ENCODE measurements at places on chromosomes 1 and 21. TPM values are rescaled to one million over a fixed set of nuclear protein-coding genes. Genes with fewer than 3 reads are reported as not detected.

GRCh38 chr1:226951286-226952117 lies 11.4 kb downstream of the COQ8A start:
- no peaks in the 10 kb centered on the region for H3K27me3 ChIP-seq
- H3K4me1 ChIP-seq, result peaks cover 20% of the 10 kb centered on the region
- DNase-seq, result no peak
- no peak overlapping the region for H3K27ac ChIP-seq
- H3K4me3 ChIP-seq, result no peak overlapping the region

DNA sequence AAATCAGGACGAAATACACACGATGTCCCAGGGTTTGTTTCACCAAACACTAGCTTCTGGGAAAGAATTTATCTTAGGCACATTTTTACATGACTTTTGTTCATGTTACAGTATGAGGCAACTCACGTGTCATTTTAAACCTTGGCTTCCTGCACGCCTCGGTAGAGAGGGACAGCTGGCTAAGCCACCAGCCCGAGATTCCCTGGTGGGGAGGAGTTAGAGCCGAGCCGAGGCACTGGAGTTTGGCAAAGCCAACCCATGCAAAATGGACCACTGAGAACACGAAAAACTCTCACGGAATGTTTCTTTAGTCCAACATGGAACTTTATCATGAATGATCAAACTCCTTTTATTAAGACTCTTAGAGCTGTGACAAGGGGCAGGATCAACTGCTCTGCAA lies 240.0 kb downstream of the DYRK1A start:
- no peak overlapping the region for H3K4me3 ChIP-seq
- H3K36me3 ChIP-seq, result no peaks in the 10 kb centered on the region
- no peaks in the 10 kb centered on the region for H3K27me3 ChIP-seq
- no peaks in the 10 kb centered on the region for H3K4me1 ChIP-seq

DNA sequence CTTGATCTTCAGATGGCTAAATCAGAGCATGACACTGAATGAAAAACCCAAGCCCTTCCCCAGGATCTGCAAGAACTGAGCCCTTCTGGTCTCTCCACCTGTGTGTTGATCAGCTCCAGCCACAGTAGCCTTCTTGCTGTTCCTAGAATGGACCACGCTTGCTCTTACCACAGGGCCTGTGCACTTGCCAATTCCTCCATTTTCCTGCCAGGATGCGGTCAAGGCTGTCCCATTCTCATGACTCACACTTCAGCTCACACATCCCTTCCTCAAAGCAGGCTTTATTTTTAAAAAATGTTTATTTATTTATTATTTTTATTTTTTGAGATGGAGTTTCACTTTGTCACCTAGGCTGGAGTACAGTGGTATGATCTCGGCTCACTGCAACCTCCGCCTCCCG lies 43.6 kb upstream of the GRHL3 start:
- no peaks in the 10 kb centered on the region for H3K36me3 ChIP-seq
- no peak for DNase-seq
- no peak overlapping the region for H3K27ac ChIP-seq
- H3K27me3 ChIP-seq, result no peaks in the 10 kb centered on the region
- no peaks in the 10 kb centered on the region for H3K4me1 ChIP-seq
- no peak overlapping the region for H3K4me3 ChIP-seq

GRCh38 chr1:66916320-66916719 lies 8.3 kb downstream of the DNAI4 start:
- no peak for DNase-seq
- H3K27ac ChIP-seq, result no peak overlapping the region
- H3K4me3 ChIP-seq, result no peak overlapping the region
- H3K27me3 ChIP-seq, result no peaks in the 10 kb centered on the region
- no peaks in the 10 kb centered on the region for H3K4me1 ChIP-seq

DNA sequence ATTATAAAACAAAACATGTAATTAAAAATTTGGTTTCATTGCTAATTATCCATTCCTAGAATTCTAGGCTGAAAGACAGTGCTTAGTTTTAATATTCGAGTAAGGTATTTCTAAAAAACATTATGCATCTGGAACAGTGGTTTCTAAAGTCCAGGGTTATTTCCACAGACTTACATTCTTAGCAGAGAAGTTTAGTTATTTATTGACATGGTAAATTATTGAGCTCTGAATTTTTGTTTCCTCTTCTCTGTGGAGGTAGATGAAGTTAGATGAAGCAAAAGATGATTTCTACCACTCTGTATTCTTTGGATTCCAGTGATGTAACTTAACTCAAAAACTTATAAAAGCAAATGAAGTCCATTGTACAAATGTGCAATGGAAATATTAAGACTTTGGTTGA lies 709.4 kb downstream of the MRPL39 start:
- H3K36me3 ChIP-seq, result no peaks in the 10 kb centered on the region
- no peak overlapping the region for H3K4me3 ChIP-seq
- no peaks in the 10 kb centered on the region for H3K4me1 ChIP-seq
- no peak for DNase-seq

DNA sequence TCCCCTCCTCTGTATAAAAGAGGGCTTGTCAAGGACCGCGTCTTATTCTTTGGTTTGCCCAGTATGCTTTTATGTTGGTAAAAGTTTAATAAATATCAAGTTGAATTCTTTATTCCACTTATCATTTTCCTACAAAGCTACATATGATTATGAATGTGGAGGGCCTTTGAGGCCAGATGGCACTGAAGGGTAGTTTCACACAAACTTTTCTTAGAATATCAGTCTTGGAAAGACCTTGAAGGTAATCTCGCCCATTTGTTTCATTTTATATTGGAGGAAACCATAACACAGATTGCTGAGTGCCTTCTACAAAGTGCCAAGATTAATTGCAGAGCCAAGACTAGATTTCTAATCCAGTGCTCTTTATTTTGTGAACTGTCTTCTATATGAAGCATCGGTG lies 5.8 kb upstream of the FUBP1 start:
- no peaks in the 10 kb centered on the region for H3K4me1 ChIP-seq
- no peak overlapping the region for H3K27ac ChIP-seq
- no peaks in the 10 kb centered on the region for H3K36me3 ChIP-seq
- no peaks in the 10 kb centered on the region for H3K27me3 ChIP-seq
- no peak overlapping the region for H3K4me3 ChIP-seq

DNA sequence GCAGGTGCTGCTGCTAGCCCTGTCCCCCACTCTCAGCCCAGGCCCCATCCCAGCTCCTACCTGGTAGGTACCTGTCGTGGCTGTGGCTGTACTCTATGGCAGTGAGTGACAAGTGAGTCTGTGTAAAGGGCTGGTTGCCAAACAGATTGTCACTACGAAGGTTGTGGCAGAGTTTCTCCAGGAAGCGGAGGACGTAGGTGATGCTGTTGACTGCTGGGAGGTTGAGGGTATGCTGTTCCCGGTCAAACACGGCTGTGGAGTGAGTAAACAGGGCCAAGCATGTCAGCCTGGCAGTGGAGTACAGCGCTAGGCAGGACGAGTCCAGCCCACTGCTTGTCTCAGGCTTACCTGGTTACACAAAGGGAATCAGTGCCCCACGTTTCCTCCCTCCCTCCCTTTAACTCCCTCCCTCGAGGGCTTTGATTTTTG lies 24.8 kb upstream of the SLFNL1 start:
- H3K36me3 ChIP-seq, result no peaks in the 10 kb centered on the region
- no peaks in the 10 kb centered on the region for H3K27me3 ChIP-seq
- peak overlapping the region; percentile 63 for H3K27ac ChIP-seq
- no peaks in the 10 kb centered on the region for H3K4me1 ChIP-seq

GRCh38 chr1:223492044-223492443 lies 98.8 kb downstream of the CCDC185 start:
- no peaks in the 10 kb centered on the region for H3K36me3 ChIP-seq
- no peak overlapping the region for H3K27ac ChIP-seq

DNA sequence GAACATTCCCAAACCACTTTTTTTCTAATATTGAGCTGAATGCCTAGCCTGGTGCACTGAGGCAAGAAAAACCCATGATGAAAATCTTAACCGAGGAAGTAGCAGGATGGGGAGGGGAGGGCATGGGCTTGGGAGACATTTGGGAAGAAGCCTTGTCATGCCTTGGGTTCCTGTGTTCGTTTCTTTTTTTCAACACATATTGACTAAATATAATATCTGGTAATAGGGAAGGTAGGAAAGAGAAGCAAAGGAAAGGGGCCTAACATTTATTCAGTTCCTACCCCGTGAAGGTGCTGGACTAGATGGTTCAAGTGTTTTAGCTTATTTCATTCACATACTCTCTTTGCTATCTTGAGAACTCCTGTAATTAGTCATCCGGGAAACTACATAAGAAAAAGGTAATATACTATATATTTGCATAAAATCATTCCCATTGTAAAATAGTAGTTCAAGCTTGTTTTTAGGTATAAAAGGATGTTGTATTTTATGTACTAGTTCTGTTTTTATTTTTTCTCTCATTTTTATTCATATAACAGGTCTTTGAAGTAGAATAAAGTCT lies 62.1 kb downstream of the ST3GAL3 start:
- no peak for DNase-seq
- H3K27ac ChIP-seq, result no peak overlapping the region
- no peaks in the 10 kb centered on the region for H3K36me3 ChIP-seq
- H3K27me3 ChIP-seq, result no peaks in the 10 kb centered on the region
- H3K4me1 ChIP-seq, result no peaks in the 10 kb centered on the region
- no peak overlapping the region for H3K4me3 ChIP-seq

GRCh38 chr1:34736692-34737091 lies 18.2 kb upstream of the GJB5 start:
- no peak overlapping the region for H3K27ac ChIP-seq
- H3K27me3 ChIP-seq, result no peaks in the 10 kb centered on the region
- no peak for DNase-seq
- H3K4me3 ChIP-seq, result no peak overlapping the region
- no peaks in the 10 kb centered on the region for H3K4me1 ChIP-seq

DNA sequence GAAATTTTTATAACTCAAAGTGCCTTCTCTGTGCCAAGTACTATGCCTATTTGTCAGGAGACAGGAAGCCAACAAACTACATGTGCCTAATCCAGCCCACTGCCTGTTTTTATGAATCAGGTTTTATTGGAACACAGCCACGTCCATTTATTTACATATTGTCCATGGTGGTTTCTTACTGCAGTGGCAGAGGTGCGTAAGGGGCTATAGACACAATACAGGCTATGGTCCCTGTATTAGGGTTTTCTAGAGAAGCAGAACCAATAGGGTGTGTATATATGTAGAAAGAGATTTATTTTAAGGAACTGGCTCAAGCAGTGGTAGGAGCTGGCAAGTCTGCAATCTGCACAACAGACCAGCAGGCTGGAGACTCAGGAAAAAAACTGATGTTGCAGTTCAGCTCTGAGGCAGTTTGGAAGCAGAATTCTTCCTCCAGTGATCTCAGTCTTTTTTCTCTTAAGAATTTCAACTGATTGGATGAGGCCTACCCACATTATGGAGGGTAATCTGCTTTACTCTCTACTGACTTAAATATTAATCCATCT lies 15.4 kb downstream of the PPIE start:
- H3K27ac ChIP-seq, result no peak overlapping the region
- DNase-seq, result no peak
- H3K27me3 ChIP-seq, result no peaks in the 10 kb centered on the region
- no peak overlapping the region for H3K4me3 ChIP-seq
- peaks cover 8% of the 10 kb centered on the region for H3K36me3 ChIP-seq

- no peak overlapping the region for H3K27ac ChIP-seq
- H3K36me3 ChIP-seq, result no peaks in the 10 kb centered on the region
Observed at GRCh38 chr1:162294015-162294414, 82.6 kb downstream of the SPATA46 start.

DNA sequence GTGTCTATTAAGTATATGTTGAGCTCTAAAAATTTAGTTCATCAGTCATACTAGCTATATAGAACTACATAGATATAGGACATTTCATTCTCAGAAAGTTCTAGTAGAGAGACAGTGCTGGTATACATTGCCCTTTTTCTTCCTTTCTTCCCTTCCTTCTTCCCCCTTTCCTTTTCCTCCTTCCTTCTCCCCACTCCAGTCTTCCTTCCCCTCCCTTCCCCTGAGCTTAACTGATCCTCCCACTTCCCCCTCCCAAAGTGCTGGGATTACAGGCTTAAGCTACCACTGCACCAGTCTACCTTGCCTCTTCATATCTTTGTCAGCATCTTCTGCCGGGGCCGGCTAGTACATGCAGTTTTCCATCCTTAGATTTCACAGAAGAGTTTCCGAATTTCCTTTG lies 12.1 kb downstream of the THRAP3 start:
- H3K27me3 ChIP-seq, result no peaks in the 10 kb centered on the region
- peaks cover 4% of the 10 kb centered on the region for H3K36me3 ChIP-seq
- no peak overlapping the region for H3K27ac ChIP-seq
- no peak overlapping the region for H3K4me3 ChIP-seq
- no peak for DNase-seq

DNA sequence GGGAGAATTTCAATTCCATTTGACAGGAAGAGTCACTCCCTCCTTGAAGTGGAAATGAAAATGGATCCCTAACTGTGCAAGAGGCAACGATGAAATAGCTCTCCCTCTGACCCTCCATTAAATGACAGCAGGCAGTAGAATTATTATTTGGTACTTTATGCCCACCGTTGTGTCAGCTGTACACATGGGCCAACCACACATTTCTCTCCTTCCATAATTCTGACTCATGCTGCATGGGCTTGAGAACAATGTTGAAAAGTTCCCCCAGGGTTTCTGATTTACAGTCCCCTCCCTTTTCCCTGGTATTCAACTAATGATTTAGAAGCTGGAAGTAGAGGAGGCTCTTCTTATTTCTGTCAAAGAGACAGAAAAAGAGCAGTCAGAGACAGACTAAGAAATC lies 103.5 kb downstream of the RGS7 start:
- no peak for DNase-seq
- H3K4me1 ChIP-seq, result no peaks in the 10 kb centered on the region
- H3K36me3 ChIP-seq, result no peaks in the 10 kb centered on the region
- no peak overlapping the region for H3K4me3 ChIP-seq
- H3K27me3 ChIP-seq, result no peaks in the 10 kb centered on the region

DNA sequence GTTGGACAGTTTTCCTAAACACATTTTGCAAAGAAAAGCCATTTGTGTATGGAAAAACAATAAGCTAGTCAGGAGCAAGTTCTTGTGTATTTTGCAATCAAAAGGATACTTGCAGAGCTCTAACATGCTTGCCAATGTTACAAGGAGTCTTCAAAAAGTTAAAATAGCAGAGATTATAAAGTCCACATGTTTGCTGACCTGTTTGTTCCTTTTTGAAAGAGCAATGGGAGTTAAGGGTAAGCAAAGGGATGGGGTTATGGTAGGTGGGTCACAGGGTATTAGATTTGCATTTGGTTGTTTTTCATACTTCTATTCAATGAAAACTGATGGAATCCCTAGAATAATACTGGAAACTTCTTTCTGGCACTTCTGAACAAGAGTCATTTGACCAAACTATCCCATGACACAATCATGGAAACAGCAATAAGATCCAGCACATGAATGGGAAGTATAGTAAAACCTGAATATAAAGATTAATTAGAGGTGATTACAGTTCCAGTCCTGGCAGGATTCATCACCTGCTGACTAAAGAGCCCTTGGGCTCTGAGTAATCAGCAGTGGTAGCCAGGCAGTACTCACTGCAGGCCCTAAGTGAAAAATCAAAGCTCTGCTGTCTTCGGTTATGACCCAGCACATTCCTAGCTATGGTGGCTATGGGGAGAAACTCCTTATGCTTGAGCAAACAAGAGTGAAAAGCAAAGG lies 27.1 kb upstream of the ZC3H11B start:
- no peak overlapping the region for H3K27ac ChIP-seq
- DNase-seq, result no peak
- H3K4me1 ChIP-seq, result no peaks in the 10 kb centered on the region
- H3K4me3 ChIP-seq, result no peak overlapping the region
- no peaks in the 10 kb centered on the region for H3K36me3 ChIP-seq

The ARHGEF11 gene
- 11.0 TPM for total RNA-seq

The S100A7A gene
- total RNA-seq, result not detected

The SLC30A7 gene
- total RNA-seq, result 32.2 TPM

The TACSTD2 gene
- total RNA-seq, result 1.3 TPM

The DIRAS3 gene
- total RNA-seq, result 0.98 TPM

The ESPN gene
- 81.6 TPM for total RNA-seq

The DAB1 gene
- total RNA-seq, result 0.81 TPM

The OPRD1 gene
- not detected for total RNA-seq

The LIN28A gene
- 0.09 TPM for total RNA-seq

The KPRP gene
- not detected for total RNA-seq

The CRABP2 gene
- not detected for total RNA-seq

The ST6GALNAC5 gene
- total RNA-seq, result not detected

The DUSP12 gene
- 4.1 TPM for total RNA-seq

The BTBD19 gene
- total RNA-seq, result 2.6 TPM
